Activated CD4-positive, alpha-beta T cell treated with anti-CD3 and anti-CD28 coated beads, Interleukin-2, amount 50 U/mL, for 48 hours (primary cell): ENCODE measurements at places on chromosomes 5 and 9.

- no peak for DNase-seq
Measured at GRCh38 chr9:110954822-110955291, 83.4 kb downstream of the LPAR1 start.

- peak; percentile 29 for DNase-seq
Measured at GRCh38 chr5:176901260-176902101, 2.3 kb upstream of the HK3 start.

- no peak for DNase-seq
Measured at GRCh38 chr5:16508730-16509531, 43.3 kb upstream of the ZNF622 start.

DNA sequence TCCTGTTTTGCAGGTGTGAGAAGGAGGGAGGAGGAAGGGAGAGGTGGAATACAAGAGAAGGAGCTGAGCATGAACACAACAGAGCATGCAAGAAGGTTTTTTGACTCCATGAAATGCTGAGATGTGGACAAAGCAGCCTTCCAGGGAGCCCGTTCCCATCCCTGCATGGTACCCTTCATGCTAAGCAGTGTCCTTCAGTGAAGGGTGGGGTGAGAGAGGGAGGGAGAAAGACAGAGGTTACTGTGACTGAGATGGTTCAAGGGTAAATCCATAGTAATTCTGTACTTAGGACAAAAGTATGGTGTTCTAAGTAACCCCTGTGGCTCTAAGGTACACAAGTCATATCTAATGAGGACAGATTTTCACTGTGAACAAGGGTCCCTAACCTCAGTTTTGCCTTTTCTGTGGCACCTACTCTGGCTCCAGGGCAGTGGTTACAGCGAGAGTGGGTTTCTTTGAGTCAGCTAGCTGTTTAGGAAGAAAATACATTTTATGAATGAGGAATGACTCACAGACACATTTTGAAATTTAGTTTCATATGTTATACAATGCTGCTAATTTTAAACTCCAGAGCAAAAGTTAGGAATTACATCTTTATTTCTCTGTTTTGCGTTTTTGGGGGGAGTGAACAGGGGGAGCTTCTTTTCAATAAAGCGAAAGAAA is 184.9 kb upstream of the SLC12A2 start:
- DNase-seq, result peak; percentile 25

DNA sequence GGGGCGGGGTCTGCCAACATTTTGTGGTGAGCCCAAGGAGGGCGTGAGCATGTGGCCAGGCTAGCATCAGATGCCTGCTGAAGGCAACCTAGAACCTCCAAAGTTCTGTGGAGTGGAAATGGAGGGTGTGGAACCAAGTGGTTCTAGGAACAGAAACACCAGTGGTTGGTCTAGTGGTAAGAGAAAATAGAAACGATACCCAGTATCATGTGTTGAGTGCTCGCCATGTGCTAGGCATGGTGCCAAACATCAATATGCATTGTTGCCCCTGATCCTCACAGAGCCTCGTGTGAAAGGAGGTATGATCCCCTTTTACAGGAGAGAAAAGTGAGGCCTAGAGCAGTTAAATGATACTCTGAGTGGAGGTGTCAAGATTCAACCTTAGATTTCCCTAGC is 31.5 kb upstream of the MVB12B start:
- no peak for DNase-seq

GRCh38 chr9:115194216-115194615 is 76.3 kb upstream of the TNC start:
- no peak for DNase-seq

DNA sequence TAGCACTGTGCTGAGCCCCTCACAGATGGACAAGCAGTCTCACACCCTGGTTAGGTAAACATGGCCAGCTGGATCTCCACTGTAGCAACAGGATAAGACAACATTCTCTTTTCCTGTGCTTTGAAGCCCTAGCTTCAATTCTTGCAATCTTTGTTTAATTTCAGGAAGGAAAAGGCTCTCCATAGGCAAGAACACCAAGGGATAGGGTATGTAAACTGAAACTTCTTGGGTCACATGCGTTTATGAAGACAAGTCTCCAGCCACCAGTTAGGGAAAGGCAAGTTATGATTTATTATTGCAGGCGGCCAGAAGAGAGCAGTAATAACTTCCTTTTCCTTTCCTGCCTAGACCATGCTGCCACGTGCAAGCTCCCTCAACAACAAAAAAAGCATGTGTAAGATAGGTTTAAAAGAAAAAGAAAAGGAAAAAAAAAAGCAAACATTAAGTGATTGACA is 50.1 kb upstream of the POU5F2 start:
- no peak for DNase-seq

GRCh38 chr9:91116211-91116610 is 245.5 kb downstream of the AUH start:
- DNase-seq, result no peak

DNA sequence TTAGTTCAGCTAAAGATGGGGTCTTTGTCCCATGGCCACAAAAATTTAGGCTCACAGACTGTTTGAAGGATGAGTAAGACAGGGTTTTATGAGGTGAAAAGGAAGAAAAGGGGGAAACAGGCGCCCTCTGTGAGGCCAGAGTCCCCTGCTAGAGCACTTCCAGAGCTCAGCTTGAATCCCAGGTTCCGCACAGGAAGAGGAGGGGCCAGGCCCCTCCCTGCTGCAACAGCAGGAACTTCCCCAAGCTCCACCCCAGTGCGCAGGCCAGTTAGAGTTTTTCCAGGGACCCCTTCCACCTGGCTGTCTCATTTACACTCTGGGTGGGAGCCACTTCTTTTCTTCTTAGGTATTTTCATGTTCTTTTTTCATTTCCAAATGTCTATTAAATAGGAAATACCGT is 480.8 kb downstream of the PSAT1 start:
- no peak for DNase-seq

DNA sequence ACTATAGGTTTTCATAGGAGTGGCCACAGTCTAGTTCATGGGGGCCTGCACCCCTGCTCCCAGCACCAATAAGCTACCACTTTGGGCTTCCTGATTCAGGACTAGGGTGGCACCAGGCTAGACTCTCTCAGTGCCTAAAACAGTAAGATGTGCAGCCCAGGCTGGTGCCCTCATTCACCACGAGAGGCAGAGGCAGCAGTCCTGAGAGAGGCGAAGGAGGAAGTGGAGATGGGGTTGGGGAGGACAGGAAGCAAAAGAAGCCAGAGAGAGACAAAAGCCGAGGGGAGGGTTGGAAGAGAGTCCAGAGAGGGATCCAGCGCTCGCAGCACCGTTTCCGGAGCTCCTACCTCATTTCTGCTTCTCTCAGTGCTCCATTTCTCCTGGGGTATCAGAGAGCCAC is 180.9 kb downstream of the MED10 start:
- DNase-seq, result no peak

DNA sequence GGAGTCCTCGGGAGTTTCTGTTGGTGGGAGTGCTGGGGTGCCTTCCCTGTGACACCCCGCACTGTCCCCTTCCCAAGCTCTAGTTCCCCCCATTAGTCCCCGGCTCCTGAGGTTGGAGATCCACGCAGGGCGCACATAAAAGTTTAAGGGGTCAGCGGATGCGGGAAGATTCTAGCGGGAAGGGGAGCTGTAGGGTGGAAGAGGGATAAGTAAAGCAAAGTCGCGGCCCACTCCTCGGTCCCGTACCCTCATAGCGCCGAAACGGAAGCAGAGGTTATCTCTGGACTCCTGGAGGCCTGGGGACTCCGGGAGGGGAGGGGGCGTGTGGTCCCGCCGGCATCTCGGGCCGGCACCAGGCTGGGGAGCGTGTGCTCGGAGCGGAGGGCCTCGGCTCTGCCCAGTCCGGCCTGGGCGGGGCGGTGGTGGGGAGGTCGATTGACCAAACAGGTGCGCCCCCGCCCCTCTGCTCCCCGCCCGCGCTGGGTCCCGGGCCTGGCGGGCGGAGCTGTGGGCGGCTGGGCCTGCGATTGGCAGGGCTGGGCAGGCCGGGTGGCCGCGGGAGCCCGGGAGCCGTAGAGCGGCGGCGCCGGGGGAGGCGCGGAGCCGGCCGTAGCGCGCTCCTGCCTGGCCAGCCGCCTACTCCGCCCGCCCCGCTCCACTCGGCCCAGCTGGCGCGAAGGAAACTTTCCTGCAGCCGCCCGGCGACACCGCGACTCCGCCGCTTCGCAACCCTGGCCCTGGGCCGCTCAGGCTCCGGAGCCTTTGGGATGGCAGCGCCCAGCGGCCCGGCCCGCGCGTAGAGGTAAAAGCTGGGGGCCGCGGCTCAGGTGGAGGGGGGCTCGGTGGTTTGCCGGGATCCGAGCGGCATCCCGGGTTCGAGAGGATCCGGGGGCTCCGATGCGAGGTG is 52.2 kb upstream of the DAB2IP start:
- DNase-seq, result no peak

- DNase-seq, result no peak
Measured at GRCh38 chr5:100493996-100494395, 41.2 kb upstream of the FAM174A start.

- DNase-seq, result no peak
Measured at GRCh38 chr5:31827867-31828266, 188.9 kb downstream of the PDZD2 start.

DNA sequence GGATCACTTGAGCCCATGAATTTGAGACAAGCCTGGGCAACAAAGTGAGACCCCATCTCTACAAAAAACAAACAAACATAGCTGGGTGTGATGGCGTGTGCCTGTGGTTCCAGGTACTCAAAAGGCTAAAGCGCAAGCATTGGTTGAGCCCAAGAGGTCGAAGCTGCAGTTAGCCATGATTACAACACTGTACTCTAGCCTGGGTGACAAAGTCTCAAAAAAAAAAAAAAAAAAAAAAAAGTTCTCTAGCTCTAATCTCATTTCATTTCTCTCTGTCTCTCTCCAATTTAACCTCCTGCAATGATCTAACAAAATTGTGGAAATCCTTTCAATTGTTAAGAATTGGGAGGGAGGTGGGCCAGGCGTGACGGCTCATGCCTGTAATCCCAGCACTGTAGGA is 33.3 kb downstream of the LPAR1 start:
- no peak for DNase-seq

DNA sequence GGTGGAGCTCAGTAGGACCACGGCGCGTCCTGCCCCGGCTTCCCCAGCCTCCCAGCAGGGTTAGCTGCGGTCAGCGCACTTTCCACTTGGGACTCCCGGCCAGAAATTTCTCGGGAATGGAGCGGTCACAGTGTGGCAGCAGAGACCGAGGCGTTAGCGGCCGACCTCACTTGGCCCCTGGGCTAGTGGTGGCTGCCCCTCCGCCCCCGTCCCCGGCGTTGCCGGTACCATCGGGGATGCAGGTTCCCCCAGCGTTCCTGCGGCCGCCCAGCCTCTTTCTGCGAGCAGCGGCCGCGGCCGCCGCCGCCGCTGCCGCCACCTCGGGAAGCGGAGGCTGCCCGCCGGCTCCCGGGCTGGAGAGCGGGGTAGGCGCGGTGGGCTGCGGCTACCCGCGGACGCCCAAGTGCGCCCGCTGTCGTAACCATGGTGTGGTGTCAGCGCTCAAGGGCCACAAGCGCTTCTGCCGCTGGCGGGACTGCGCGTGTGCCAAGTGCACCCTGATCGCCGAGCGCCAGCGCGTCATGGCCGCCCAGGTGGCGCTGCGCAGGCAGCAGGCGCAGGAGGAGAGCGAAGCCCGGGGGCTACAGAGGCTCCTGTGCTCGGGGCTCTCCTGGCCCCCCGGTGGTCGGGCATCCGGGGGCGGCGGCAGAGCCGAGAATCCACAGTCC is 460 bp downstream of the DMRTA1 start:
- peak; percentile 38 for DNase-seq

DNA sequence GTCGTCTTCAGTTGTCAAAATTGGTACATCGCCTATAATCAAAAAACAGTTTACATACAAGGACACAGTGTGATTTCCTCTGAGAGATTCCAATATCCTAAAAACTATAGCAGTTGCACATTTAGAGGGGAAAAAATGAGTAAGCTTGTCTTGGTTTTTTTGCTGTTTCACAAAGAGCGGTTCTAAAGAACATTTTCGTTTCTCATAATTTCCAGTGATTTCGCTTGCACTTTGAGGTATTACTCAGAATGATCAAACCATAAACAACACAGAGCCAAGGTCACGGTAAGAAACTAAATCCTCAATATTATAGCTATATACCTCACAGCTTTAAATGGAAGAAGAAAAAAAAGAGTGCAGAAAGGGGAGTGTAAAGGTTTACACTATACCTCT is 861 bp downstream of the MTX3 start:
- DNase-seq, result no peak

- DNase-seq, result peak; percentile 20
Measured at GRCh38 chr9:77019236-77019925, at the start of gene FOXB2. Gene FOXB2, plus strand, starts transcription at chr9:77019655. Its CDS starts 0 bp downstream, at chr9:77019655.

DNA sequence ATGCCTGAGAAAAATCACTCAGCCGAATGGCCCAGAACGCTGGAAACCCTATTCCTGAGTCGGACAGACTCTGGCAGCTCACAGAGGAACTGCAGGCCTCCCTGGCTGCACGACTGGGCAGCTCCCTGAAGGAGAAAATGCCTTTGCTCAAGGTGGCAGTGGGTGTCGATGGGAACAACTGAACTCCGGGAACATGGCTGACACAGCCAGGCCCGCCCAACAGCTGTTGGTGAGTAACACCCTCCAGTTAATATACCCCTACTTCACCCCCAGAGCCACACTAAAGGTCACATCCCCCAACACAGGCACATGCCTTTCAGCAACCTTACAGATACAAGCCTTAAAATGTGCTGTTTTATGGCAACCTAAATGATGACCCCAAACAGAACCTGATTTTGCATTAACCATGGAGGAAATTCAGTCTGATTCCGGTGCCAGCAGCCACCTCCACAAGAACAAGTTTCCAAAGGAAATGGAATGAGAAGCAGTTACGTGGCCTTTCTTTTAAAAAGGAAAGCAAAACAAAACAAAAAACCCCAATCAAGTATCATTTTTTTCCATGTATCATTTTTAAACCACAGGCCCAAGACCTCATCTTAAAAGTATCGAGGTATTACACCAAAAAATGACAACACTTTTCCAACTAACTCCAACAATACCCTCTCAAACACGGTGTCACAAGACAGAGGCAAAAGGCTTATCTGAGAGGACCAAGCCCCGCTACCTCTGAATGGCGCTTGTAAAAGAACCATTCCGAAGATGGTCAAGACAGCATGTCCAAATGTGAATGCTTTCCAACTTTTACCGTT is 3.1 kb downstream of the KLF9 start:
- DNase-seq, result peak; percentile 60

GRCh38 chr5:88666761-88667495 is 216.1 kb downstream of the MEF2C start:
- no peak for DNase-seq

- no peak for DNase-seq
Measured at GRCh38 chr9:79111653-79112052, 460.1 kb upstream of the TLE4 start.

DNA sequence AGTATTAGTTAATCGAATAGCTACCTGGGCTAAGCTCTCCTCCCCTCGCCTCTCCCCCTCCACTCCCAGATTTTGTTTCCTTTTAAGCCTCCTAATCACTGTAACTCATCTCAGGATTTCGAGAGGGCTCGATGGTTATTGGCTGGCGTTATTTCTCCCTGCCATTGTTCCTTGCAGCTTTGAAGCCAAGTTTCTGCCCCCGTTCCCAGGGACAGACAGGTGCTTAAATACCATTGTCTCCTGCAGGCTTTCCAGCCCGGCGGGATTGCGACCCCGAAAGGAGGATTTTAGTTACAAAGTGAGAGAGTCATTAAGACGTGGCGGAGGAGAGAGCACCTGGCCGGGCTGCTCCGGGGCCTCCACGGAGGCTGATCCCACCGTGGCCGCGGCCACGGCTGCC is 46.2 kb downstream of the ASS1 start:
- DNase-seq, result no peak

- DNase-seq, result no peak
Measured at GRCh38 chr5:14932902-14933469, 61.4 kb upstream of the ANKH start.
